ENCODE measurements at places on chromosomes 3 and 15.

- no peak for DNase-seq
Observed at GRCh38 chr3:63355809-63356208, 77.7 kb downstream of the SYNPR start.

DNA sequence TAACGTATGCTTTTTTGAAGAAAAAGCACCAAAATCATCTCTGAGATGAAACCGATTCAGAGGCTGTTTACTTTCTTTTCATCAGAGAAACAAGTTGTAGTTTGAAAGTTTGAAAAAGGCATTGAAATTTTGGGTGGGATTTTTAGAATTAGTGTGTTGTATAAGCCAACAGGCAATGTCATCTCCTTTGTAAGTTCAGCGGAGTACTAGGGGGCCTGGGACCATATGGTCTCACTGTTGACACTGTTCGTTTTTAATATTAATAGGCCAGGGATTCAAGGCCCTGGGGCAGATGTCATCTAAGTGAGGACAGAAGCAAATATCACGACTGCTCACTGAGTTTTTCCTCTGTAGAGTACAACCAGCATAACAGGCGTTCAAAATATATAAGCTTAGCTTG is 256.2 kb upstream of the RARB start:
- DNase-seq = no peak

- no peak for DNase-seq
Observed at GRCh38 chr3:195159814-195160165, 111.2 kb downstream of the XXYLT1 start.

GRCh38 chr3:180250172-180250571 is 213.4 kb upstream of the PEX5L start:
- no peak for DNase-seq

Measured in CD8-positive, alpha-beta memory T cell (primary cell).